Transverse colon (tissue), 4 donors: ENCODE measurements at places on chromosomes 1 and 21. TPM values are rescaled to one million over a fixed set of nuclear protein-coding genes. Genes with fewer than 3 reads are reported as not detected.

The ORC1 gene
- 1.00 TPM for total RNA-seq

The ITLN2 gene
- total RNA-seq: not detected

The TNNI3K gene
- total RNA-seq: not detected

The WARS2 gene
- 14.3 TPM for total RNA-seq

DNA sequence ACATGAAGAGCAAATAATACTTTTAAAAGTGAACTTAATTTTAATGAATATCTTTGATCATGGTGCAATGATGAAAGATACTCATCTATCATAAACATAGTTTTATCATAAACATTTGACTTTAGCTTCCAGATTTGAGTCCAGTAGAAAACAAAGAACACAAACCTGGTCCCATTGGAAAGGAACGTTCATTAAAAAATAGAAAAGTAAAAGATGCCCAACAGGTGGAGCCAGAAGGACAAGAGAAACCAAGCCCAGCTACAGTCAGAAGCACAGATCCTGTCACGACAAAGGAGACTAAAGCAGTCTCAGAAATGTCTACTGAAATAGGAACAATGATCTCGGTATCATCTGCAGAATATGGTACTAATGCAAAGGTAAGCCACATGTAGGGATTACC, 55.6 kb upstream of the MYOCOS start:
- DNase-seq: no peak
- no peak overlapping the region for H3K27ac ChIP-seq
- H3K27me3 ChIP-seq: no peaks in the 10 kb centered on the region
- no peak overlapping the region for H3K4me3 ChIP-seq

- DNase-seq: no peak
- H3K27ac ChIP-seq: no peak overlapping the region
- H3K36me3 ChIP-seq: no peaks in the 10 kb centered on the region
- H3K4me3 ChIP-seq: no peak overlapping the region
- no peaks in the 10 kb centered on the region for H3K4me1 ChIP-seq
Observed at GRCh38 chr1:5479876-5480646, 512.2 kb downstream of the NPHP4 start.

- no peaks in the 10 kb centered on the region for H3K36me3 ChIP-seq
- H3K27ac ChIP-seq: no peak overlapping the region
- no peaks in the 10 kb centered on the region for H3K27me3 ChIP-seq
- no peak for DNase-seq
- H3K4me3 ChIP-seq: no peak overlapping the region
- peaks cover 32% of the 10 kb centered on the region for H3K4me1 ChIP-seq
Observed at GRCh38 chr1:54460861-54461387, 54.7 kb upstream of the SSBP3 start.

- no peak overlapping the region for H3K27ac ChIP-seq
- no peaks in the 10 kb centered on the region for H3K4me1 ChIP-seq
- H3K27me3 ChIP-seq: no peaks in the 10 kb centered on the region
- H3K36me3 ChIP-seq: no peaks in the 10 kb centered on the region
- no peak for DNase-seq
- no peak overlapping the region for H3K4me3 ChIP-seq
Observed at GRCh38 chr21:30426731-30427130, 1.0 kb upstream of the KRTAP13-3 start.

- H3K36me3 ChIP-seq: no peaks in the 10 kb centered on the region
- H3K27ac ChIP-seq: peak overlapping the region; percentile 32
- DNase-seq: no peak
- no peaks in the 10 kb centered on the region for H3K4me1 ChIP-seq
- H3K4me3 ChIP-seq: no peak overlapping the region
Observed at GRCh38 chr1:163203561-163203960, 845 bp upstream of the RGS5 start.

DNA sequence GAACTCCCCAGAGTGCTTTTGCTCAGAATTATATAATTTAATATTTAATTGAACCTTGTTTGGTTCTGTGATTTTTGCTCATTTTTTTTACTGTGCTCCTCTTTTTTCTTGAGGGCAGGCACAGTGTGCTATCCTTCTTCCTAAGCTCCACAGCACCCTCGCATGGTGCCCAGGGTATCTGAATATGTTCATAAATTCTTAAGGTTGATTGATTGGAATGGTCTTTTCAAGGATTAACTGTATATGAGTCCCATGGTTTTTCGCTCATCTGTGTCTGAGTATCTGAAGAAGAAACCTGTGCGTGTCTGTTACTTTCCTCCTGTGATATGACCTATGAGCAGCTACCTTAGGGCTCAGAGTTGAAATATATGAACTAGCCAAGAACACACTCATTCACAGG, 393.7 kb downstream of the HLX start:
- no peak for DNase-seq
- H3K36me3 ChIP-seq: no peaks in the 10 kb centered on the region
- no peaks in the 10 kb centered on the region for H3K27me3 ChIP-seq
- no peak overlapping the region for H3K4me3 ChIP-seq
- H3K4me1 ChIP-seq: no peaks in the 10 kb centered on the region
- no peak overlapping the region for H3K27ac ChIP-seq

DNA sequence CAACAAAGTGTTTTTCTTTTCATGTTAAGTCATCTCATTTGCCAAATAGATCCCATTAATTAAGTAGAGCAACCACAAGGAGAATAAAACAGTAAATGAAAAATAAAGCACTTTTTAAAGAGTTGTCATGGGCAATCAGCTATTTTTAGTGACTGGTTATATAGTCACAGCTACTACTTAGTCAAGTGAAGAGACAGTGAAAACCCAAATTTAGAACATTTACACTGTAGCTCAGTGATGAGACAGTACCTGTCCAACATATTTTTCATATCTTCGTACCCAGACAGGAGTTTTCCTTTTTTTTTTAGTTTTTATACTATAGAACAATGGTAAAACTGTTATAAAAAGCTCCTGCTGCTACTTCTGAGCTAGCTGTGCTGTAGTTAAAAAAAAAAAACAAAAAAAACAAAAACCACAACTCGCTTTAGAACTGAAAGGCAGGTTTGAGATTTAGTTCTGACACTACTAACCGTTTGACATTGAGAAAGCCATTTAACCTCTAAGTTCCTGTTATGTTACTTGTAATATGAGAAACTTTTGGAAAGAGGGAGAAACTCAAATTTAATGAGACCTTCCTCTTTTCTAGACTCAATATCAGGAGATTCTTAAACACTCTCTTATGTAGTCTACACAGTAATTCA, 777.5 kb downstream of the ADGRL2 start:
- no peak overlapping the region for H3K4me3 ChIP-seq
- no peak for DNase-seq
- H3K27ac ChIP-seq: no peak overlapping the region
- no peaks in the 10 kb centered on the region for H3K36me3 ChIP-seq
